ENCODE measurements at places on chromosomes 5 and 9.

DNA sequence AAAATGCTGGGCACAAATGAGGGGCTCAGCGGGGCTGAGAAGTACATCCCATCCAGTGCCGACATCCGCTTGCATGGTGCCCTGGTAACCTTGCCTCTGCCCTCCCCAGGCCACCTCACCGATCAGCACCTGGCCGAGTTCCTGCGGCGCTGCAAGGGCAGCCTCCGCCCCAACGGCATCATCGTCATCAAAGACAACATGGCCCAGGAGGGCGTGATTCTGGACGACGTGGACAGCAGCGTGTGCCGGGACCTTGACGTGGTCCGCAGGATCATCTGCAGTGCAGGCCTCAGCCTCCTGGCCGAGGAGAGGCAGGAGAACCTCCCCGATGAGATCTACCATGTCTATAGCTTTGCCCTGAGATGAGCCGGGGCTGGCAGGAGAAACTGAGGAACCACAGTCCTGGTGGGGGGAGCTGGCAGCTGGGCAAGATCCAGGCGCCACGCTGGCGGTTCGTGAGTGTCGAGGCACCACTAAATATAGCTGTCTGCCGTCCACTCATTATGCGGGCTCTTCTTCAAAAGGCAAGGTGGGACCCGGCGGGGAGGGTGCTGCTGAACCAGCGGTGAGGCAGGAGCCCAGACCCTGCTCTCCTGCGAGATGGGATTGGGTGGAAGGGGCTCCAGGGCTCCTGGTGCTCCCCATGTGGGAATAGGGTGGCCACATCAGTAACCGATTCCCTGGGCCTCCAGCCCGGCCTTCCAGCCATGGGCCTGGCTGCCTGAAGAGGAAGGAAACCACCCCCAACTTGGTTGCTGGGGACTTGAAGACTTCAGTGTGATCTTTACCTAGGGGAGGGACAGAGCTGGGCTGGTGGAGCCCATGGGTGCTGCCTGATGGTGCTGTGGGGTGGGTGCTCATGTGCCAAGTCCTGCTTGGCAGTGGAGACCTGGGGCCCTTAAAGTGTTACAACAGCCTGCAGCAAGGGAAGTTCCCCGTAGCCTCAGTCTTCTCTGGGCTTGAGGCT, 6.6 kb downstream of the ASB6 start:
- no peak for DNase-seq

DNA sequence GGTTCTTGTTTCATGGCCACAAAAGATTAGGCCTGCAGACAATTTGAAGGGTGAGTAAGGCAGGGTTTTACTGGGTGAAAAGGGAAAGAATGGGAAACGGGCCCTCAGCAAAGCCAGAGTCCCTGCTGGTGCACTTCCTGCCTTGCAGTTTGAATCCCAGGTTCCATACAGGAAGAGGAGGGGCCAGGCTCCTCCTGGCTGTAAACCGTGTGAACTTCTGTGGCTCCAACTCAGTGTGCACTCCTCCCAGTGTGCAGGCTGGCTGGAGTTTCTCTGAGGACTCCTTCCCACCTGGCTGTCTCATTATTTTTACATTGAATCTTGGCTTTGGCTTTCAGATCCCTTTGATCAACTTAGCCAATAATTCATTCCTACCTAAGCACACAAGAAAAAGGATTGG, 367.1 kb upstream of the KLF4 start:
- DNase-seq = no peak

GRCh38 chr9:72396247-72397091, 31.5 kb upstream of the ZFAND5 start:
- peak; percentile 58 for DNase-seq

DNA sequence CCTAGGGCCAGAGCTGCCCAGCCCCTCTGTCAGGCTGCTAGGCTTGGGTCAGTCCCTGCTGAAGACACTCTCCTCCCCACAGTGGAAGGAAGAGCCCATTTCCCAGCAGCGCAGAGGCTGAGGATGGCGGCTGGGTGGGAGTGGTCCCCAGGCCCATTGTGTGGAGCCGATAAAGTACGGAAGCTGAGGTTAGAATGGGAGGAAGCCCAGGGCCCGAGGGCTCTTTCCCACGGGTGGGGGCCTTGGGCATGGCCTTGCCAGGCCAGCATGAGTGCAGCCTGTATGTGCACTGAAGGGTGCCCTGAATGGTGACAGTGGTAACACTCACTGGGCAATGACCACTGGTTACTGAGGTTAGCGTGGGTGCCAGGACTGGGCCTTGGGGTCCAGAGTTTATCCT, 125.9 kb downstream of the RGS3 start:
- no peak for DNase-seq

GRCh38 chr5:56388229-56388985, 155.3 kb upstream of the ANKRD55 start:
- no peak for DNase-seq

DNA sequence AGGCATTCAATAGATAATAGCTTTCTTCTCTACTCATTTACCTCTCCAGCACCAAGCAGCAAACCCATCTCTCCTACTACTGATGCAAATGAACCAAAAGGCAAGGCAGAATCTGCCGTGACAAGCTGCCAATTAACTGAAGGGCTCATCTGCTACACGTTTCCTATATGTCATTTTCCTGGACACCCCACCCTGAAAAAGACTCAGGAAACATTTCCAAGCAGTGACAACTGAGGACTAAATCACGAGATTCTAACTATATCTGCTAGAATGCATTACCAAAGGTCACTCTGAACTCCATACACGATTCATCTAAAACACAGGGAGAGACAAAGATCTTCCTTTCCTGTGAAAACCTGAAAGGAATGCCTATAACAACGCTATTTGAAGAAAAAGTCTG, 12.9 kb downstream of the PLPP1 start:
- no peak for DNase-seq

- DNase-seq = no peak
Observed at GRCh38 chr5:167694325-167695147, 596.9 kb upstream of the WWC1 start.

- DNase-seq = no peak
Observed at GRCh38 chr5:156400231-156400986, 73.4 kb downstream of the SGCD start.

DNA sequence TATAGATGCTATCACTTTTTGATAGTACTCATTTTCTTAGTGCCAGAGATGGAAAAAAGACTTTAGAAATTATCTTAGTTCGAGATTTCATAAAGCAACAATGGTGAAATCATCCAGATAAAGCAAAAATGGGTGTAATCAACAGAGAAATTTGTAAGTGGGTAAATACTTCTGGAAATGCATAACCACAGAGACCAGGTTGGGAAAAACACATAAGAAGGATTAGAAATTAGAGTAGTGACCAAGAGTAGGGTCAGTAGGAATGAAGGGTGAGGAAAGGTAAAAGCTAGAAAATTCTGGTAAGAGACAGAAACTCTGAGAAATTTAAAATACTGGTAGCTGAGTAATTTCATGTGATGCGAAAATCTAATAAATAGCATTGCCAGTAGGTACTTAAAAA, 11.2 kb downstream of the EDIL3 start:
- no peak for DNase-seq

GRCh38 chr5:53970475-53970874, 339.9 kb downstream of the ARL15 start:
- DNase-seq = no peak

DNA sequence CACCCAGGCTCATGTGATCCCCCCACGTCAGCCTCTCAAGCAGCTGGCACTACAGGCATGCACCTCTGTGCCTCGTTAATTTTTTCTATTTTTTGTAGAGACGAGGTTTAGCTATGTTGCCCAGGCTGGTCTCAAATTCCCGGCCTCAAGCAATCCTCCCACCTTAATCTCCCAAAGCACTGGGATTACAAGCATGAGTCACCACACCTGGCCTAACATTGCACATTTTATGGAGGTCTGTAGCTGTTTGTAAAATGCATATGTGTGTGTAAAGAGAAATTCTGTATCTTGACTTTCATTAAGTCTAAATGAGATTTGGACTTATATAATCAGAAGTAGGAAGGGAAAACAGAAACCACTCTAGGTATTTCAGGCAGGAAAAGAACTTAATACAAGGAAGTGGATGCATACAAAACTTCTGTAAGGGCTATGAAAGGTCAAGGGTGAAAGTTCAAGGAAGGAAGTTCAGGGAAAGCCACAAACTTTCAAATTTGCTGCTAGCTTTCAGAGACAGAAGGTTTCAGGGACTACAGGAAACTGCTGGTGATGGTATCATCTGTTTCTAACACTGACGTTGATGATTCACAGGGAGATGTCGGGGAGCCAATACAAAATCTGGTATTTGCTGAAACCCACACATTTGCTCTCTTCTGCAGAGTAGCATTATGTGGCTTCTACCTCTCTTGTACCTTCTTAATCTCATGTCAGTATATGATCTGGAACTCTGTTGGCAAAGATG, 209.4 kb downstream of the PIK3R1 start:
- no peak for DNase-seq

- no peak for DNase-seq
Observed at GRCh38 chr9:137569609-137570203, 9.0 kb downstream of the DPH7 start.

GRCh38 chr5:54719384-54720283, 202.1 kb downstream of the SNX18 start:
- DNase-seq = no peak

GRCh38 chr5:125976421-125977000, 446.7 kb upstream of the GRAMD2B start:
- DNase-seq = peak; percentile 64

DNA sequence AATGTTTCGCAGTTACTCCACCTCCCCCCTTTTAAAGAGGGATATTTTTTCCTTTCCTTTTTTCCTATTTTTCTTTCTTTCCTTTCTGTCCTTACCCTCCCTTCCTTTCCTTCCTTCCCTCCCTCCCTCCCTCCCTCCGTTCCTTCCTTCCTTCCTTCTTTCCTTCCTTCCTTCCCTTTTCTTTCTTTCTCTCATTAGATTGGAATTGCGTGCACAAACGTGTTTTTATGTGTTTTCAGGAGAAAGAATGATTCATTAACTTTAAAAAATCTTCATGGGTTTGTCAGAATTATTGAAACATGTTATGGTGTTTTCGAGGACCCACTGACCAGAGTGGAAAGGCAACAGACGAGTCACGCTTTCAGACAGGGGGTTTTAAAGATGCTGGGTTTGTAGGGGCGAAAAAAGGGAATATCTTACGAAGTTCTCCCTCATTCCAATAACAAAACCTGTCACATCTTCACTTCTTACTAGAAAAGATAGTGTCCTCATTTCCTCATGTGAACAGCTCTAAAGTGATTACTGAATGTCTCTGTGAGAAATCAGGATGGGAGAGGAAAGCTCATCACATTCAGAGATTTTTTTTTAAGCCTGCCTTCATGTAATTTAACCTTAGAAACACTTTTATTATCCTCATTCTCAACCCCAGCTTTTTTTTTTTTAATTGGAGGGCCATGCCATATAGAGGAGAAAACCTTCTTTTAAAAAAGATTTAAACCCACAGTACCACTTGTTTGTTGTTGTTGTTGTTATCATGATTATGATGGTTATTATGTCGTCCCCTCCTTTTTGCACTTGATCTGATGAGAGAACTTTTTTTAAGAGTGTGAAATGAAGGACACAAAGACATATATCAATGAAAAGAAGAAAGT, 21.9 kb downstream of the NR2F1 start:
- no peak for DNase-seq

DNA sequence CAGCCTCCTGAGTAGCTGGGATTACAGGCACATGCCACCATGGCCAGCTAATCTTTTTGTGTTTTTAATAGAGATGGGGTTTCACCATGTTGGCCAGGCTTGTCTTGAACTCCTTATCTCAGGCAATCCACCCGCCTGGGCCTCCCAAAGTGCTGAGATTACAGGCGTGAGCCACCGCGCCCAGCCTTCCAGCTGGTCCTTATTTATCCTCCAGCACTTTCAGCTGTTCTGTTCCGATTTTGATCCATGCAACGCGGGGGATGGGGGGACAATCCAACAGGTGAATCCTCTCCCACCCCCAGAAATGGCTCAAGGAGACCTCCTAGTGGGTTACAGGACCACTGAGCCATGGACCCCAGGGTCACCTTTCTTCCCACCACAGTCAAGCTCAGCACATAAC, 14.7 kb upstream of the CDKN2AIPNL start:
- DNase-seq = no peak

- no peak for DNase-seq
Observed at GRCh38 chr9:4665357-4665756, 923 bp downstream of the SPATA6L start.

GRCh38 chr9:4689687-4690104, 10.3 kb downstream of the CDC37L1 start:
- DNase-seq = no peak

DNA sequence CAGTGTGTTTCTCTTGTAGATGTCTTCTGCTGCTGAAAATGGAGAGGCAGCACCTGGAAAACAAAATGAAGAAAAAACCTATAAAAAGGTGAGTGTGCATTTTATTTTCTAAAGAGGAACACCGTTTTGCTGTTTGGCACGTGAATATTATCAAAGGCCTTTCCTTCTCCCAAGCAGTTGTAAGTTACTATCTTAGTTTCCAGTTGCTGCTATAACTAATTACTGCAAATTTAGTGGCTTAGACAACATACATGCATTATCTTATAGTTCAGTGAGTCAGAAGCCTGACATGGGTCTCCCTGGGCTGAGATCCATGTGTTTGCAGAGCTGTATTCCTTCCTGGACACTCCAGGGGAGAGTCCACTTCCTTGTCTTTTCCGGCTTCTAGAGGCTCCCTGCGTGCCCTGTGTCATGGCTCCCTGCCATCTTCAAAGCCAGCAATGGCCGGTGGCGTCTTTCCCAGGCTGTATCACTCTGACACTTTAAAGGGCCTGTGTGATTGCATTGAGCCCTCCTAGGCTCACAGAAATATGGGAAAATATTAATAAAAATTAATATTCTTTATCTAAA, 117.6 kb downstream of the PIP5K1B start:
- DNase-seq = no peak

- DNase-seq = no peak
Observed at GRCh38 chr5:89300426-89300970, 417.5 kb upstream of the MEF2C start.
